ENCODE measurements at places on chromosomes 2 and 18. TPM values are rescaled to one million over a fixed set of nuclear protein-coding genes. Genes with fewer than 3 reads are reported as not detected.

Gene SIX3
- 0.58 TPM for total RNA-seq

Gene ITGA4
- 2.0 TPM for total RNA-seq

Gene GKN2
- 2.4 TPM for total RNA-seq

Gene LRP2
- 0.01 TPM for total RNA-seq

Gene KLHL14
- not detected for total RNA-seq

Gene SLC9A4
- not detected for total RNA-seq

Gene DSG2
- total RNA-seq: 58.8 TPM

Gene NGEF
- 21.6 TPM for total RNA-seq

Gene ERICH2
- not detected for total RNA-seq

Gene CDH19
- 1.1 TPM for total RNA-seq

Gene NEDD4L
- total RNA-seq: 34.3 TPM

Gene NTSR2
- total RNA-seq: not detected

Gene YIPF4
- total RNA-seq: 56.2 TPM

Gene ICOS
- total RNA-seq: not detected

Gene MC4R
- not detected for total RNA-seq
